ENCODE measurements at places on chromosomes 4 and X.

- DNase-seq: no peak
These were observed 111.7 kb downstream of the TENM3 start for GRCh38 chr4:182354867-182355266.

DNA sequence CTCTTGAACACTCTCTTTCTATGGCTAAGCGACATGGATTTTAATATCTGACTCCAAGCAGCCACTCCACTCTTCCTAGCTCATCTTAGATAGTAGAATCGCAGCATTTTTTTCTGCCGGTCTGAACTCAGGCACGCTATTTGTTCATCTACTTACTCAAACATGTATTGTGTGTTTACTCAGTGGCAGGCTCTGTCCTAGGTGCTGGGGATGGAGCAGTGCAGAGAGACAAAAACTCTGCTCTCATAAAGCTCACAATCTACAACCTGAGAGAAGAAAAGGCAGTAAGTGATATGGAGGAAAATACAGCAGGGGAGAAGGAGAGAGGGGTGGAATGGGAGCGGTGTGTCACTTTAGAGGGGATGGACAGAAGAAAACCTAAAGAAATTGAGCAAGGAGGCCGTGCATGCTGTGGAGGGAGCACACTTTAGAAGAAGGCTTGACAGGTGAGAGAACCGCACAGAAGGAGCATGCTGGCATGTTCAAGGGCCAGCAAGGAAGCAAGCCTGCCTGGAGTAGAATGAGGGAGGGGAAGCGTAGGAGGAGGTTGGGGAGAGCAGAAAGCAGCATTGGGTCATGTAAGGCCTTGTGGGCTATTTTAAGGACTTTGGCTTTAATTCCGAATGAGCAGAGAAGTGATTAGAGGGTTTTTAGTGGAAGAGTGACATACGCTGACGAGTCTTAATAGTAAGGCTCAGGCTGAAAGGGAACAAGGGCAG, 132.0 kb downstream of the ANK2 start:
- DNase-seq: no peak

- DNase-seq: no peak
These were observed 1.9 kb downstream of the TRIM75 start for GRCh38 chr4:165055601-165056000.

DNA sequence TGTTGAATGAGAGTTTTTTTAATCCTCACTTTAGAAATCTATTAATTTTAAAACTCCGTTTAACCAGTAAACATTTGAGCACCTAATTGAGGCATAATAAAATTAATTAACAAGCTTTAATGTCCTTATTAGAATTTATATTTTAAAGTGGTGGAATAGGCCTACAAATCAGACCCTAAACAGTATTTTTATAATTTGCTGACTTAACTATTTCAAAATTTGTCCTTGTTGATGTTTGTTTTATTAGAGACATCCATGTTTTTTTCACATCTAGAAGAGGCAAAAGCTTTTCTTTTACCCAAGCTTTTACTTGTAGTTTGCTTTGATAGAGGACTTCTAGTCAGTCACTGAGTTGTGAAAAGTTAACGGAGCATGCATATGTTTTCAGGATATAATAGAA, 3.8 kb downstream of the SAP30 start:
- no peak for DNase-seq

- DNase-seq: no peak
These were observed 59.6 kb downstream of the DCX start for GRCh38 chrX:111352424-111352823.

GRCh38 chr4:2071912-2072867, 13.1 kb downstream of the NAT8L start:
- no peak for DNase-seq

- DNase-seq: no peak
These were observed 13.2 kb downstream of the HS3ST1 start for GRCh38 chr4:11415409-11416070.

- peak; percentile 87 for DNase-seq
These were observed 28.3 kb downstream of the AREG start for GRCh38 chr4:74473155-74473811.
